Inflammatory macrophage (primary cell): ENCODE measurements at places on chromosomes 7 and 10.

DNA sequence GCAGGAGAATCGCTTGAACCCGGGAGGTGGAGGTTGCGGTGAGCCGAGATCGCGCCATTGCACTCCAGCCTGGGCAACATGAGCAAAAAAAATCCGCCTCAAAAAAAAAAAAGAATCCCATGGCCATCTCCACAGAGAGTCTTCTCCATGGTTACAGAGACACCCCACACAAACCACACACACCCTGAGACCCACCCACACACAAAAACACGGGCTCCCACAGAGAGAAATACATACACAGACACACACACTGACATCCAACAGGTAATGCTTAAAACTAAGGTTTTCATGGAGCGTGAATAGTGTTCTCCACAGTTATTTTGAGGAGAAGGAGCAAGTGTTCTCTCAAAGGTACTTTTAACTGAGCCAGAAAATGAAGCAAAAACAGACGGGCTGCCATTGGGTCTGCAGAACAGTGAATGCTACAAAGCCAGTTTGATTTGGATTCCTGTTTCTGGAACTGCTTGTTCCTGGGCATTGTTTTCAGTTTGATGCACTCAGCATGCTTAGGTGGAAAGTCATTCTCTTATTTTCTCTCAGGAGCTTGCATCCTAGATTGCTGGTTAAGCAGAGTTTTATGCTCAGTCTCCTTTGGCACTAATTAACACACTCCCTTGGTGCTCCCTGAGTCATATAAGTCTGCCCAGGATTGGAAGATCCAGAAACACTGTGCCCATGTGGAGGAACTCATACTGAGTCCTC is 15.4 kb downstream of the AHCYL2 start:
- no peak for DNase-seq

- no peak for DNase-seq
These were observed 558 bp downstream of the TCTN3 start for GRCh38 chr10:95693071-95693667.

- no peak for DNase-seq
These were observed 175.9 kb downstream of the CUX1 start for GRCh38 chr7:101993311-101993710.

DNA sequence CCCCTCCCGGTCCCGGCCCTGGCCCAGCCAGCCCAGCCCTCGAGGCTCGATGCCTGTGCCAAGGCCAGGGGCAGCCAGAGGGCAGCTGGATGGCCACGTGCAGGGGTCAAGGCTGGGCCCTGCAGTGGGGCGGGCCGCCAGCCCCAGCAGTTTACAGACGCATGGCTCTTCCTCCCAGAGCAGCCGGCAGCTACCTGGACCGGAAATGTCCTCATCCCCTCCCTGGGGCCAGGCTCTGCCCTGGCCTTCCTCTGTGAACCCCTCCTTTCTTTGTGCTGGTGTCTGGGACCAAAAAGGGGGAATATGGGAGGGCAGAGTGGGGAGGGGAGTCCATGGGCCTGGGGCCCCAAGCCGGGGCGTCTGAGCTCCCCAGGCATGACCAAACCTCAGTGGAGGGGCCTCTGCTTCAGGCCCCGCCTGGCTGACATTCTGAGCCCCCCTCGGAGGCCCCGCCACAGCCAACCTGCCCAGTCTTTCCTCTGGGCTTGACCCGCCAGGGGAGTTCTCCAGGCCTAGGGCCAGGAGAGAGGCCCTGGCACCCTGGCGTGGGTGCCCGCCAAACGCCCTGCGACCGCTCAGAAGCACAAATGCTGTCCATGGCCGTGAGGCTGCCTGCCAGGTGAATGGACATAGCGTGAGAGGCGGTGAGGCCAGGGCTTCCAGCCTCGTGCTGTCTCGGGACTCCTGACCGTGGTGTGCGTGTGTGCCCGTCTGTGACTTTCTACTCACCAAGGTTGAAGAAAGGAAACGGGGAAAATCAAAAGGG is 24.7 kb upstream of the AMZ1 start:
- DNase-seq: no peak

DNA sequence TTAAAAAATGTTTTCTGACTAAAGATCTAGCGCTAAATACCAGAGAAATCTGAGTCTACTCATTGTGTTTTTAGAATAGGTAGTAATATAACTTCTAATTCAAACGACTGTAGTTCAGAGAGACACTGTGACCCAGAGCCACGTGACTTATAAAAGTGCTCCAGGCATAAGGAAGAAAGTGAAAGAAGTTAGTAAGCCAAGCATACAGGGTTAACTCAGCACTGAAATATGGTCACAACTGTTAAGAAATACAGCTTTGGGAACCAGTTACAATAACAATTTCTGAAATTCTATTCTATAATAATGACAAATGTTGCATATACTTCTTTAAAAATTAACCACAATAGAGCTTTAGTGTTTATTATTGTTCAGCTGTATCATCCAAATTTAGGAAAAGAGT is 119.1 kb downstream of the TFEC start:
- peak; percentile 14 for DNase-seq

DNA sequence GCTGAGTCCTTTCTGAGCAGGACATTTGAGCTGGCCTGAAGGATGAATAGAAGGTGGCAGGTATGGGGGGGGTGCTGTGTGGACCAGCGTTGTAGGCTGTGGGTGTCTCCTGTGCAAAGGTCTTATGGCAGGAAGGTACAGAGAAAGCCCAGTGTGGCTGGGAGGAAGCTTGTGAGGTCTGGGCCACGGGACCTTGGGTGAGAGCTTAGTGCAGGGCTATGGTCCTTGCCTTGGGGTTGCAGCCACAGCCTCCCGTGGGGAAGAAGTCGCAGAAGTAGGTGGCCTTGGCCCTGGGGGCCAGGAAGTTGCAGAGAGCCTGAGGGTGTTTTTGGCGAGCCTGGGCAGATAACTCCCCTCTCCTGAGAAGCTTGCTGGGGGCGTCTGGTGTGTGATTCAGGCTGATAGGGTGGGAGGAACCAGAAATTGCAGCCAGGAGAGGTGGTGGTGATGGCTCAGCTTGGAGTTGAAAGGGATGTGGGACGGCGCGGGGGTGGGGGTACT is 172.0 kb upstream of the TNRC18 start:
- peak; percentile 34 for DNase-seq

DNA sequence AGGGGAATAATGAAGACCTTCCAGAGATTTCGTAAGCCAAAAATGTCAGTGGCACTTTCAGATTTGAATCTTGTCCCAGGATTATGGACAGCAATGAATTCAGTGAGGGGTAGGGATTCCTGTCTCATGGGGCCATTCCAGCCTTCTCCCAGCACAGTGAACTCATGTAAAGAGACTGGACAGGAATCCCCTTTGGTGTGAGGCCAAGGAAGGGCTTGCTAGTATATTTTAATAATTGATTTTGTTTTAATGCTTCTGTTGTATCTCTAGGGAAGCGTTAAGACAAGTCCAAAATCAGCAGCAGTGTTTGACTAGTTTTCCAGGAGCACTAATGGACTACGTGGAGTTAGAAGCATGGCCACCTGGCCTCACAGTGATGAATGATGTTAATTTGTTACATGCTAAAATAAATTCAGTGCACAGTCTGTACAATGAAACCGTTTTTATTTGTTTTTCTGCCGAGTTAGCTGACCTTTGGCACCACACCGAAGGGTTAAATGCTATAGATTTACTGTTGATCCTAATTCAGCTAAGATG is 214.0 kb upstream of the DKK1 start:
- no peak for DNase-seq

DNA sequence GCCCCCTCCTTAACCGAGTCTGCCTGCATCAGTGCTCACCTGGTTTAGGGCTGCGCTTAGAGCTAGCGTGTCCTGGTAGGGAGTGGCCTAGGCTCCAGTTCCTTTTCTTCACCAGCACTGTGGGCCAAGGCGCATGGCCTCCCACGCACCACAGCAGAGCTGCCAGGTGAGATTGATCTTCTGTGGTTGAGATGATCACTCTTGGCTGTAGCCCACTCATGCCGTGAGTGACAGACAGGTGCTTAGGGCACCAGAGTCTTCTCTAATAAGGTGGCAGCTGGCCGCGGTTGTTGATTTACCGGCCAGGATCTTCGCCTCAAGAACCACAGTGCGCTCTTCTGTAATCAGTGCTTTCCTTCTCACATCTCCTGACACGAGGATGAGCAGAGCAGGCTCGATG is 157.2 kb upstream of the INSYN2A start:
- DNase-seq: no peak

DNA sequence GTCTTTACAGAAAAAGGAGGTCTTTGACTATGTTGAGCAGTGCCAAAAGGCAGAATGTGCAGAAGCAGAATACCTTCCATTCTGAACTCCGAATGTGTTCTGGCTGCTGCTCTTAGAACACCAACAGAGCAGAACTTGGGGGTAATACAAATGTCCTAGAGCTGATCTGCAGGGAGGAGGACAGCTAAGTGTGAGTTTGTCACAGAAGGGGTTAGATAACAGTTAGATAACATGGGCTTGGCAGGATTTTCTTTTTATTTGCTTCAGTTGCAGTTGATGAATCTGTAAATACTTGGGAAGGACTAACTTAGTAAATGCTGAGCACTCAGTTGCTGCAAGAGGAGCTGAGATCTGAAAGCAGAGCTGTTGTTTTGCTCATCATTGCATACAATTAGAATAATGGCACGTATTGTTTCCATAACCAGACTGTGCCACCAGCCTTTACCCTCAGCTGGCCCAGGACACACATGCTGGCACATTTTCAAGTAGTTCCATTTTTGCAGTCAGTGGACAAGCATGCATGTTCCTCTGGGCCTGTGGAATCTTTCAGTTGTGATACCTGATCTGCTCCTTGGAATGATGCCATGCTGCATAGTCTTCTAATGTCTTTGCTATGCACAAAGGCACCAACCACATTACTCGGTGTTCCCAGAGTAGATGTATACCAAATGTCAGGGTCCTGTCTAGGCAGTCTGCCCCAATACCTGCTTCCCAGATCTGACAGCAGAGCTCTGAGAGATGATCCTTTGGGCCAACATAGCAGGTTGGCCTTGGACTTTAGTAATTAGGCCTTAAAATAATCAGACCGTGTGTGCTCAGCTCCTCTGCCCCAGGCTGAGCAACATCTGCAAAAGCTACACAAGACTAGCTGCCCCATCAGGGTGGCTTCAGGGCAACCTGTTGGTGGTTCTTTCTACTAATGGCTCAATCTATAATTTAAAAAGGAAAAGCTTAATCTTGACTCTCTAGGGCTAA is 55.7 kb downstream of the GSDME start:
- no peak for DNase-seq

GRCh38 chr10:14652067-14652466 is 122.6 kb downstream of the FAM107B start:
- no peak for DNase-seq

DNA sequence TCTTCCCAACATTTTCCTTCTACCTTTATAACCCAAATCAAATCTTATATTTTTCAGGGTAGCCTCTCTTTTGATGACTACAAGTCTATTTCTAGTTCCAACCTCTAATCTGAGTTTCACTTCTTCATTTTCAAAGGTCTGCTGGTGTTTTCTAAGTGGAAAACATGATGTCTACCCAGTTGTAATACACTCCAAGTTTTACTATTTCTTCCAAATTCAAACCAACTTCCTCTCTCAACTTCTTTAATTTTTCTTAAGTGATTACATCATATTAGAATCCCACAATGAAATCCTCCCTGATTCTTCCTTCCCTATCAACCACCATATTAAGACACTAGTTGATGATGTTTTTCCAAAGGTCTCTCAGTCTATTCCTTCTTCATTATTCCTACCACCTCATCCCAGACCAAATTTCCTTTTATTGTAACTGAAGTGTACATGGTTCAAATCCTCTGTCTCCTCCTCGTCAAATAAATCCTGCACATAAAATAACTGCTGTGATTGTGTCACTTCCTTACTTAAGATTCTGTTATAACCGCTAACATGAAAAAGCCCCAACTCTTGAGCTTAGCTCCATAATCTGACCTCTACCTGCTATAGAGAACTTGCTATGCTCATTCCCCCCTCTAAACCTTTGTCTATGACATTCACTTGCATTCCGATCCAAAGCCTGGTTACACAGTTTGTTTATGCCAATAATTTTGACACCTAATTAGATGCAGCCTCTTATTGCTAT is 12.7 kb downstream of the TAS2R38 start:
- DNase-seq: peak; percentile 97

DNA sequence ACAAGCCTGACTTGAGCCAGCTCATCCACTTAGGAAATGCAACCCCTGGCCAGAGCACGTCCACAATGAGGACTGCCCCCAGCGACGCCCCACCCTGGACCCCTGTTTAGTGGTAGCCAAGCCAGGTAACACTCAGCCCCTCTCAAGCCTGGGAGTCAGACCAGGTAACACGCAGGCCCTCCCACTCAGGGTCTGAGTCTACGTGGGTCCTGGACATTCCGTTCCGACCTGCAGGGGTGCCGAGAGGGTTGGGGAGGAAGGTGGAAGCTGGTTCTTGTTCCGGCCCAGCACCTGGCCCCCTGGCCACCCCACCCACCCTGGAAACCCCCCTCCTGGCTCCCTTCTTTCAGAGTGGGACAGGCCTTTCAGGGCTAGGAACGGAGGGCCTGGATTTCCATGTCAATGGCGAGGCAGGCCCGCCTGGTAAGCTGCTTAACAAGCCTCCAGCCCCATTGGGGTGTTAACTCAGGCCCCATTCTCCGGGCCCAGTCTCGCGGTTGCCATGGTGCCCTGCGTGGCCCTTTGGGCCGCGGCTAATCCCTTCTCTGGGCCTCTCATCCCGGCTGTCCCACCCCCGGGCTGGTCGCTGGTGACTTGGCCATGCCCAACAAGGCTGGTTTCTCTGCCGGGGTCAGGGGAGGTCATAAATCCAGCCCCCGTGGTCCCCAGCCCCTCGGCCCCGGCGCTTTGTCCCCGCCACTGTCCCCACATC is 19.7 kb upstream of the LFNG start:
- no peak for DNase-seq

GRCh38 chr10:111756217-111757061 is 427.1 kb downstream of the GPAM start:
- DNase-seq: no peak
